IPS DF 6.9 (cell line): ENCODE measurements at places on chromosomes 4 and X.
A peak's percentile ranks its signal among the peaks of the same experiment; 100 is the strongest.

DNA sequence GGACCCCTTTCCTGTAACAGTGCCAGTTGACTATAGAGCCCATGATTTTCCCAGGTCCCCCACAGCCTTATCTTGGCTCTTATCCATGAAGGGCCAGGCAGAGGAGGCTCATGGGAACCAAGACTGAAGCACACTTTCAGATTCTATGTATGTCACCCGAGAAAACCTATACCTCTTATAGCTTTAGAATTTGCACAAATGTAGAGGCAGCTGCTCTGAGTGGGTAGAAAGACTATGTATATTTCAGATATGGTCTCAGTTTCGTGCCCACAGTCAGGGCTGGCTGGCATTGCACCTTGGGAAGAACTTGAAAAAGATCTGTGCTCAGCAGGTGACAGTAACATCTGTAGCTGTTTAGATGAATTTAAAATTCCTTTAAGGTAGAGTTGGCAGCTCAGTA, 8.3 kb upstream of the LNX1 start:
- DNase-seq = no peak

DNA sequence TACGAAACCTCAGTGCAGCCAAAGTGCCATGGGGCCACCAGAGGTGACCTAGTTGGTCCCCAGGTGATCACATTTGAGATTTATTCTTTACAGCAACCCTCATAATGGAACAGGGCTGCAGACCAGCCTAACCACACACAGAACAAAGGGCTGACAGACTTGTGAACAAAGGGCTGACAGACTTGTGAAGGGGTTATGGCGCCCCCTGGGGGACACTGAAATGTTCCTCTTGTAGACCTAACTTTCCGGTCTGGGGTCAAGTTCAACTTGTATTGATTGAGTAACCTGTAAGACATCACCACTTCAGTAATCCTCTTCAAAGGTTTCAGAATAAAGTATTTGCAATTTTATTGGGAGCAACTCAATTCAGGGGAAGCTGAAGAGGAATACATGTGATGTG, 175.9 kb upstream of the RPS6KA3 start:
- DNase-seq = peak; percentile 41

- no peak for DNase-seq
These were observed 9.2 kb upstream of the TREX2 start for GRCh38 chrX:153454901-153455550.

GRCh38 chrX:3326681-3327080, 19.8 kb downstream of the MXRA5 start:
- DNase-seq = no peak

GRCh38 chrX:71615954-71616353, 2.4 kb downstream of the CXCR3 start:
- no peak for DNase-seq

- no peak for DNase-seq
These were observed 29.2 kb downstream of the HTT-AS start for GRCh38 chr4:3044870-3045819.

DNA sequence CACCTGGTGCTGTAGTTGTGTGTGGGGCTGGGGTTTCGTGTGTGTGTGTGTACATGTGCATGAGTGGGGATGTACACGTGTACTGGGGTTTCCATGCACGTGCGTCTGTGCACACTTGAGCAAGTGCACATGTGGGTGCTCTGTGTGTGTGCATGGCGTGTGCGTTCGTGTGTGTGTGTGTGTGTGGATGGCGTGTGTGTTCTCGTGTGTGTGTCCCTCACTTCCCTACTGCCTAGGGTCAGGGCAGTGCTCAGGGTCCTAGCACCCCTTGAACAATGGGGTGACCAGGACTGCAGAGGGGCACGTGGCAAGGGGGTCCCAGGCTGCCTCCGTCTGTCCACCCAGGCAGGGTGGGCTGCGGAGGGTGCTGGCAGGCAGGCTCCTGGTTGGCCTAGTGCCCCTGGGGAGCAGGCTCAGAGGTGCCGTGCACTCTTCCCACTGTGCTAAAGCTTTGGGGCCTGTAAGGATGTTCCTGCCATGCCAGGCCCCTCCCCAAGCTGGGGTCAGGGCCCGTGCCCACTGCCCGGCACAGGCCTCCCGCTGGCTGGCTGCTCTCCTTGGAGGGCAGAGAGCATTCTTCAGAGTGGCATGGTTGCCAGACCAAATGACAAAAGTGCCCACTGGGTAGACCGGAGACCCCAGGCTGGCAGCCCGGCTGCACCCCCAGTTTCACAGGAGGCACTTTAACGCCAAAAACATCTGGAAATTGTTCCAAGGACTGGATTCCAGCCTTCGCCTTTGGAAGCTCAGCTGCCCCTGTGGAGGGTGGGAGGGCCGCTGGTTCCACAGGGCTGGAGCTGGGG, 29.1 kb downstream of the FGFRL1 start:
- no peak for DNase-seq

- no peak for DNase-seq
These were observed 535.5 kb downstream of the PDHA2 start for GRCh38 chr4:96375367-96375766.

DNA sequence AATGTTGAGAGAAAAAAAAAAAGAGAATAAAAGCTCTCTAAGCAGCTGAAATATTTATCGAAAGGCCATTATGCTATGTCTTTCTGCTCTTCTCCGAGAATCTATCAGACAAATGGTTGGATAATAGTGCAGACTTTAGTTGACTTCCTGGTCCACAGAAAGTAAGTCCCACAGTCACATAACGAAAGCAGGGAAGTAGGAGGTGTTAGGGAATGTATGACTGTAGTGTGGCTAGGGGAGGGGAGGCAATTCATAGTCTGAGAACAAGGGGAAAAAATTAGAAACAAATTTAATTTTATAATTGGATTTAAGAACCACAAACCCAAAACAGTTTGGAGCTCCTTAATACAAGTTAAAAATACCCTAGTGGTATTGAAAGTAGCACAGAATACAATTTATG, 79.7 kb upstream of the VEGFC start:
- no peak for DNase-seq

GRCh38 chrX:149830192-149830873, 48.6 kb downstream of the MAGEA9 start:
- no peak for DNase-seq

DNA sequence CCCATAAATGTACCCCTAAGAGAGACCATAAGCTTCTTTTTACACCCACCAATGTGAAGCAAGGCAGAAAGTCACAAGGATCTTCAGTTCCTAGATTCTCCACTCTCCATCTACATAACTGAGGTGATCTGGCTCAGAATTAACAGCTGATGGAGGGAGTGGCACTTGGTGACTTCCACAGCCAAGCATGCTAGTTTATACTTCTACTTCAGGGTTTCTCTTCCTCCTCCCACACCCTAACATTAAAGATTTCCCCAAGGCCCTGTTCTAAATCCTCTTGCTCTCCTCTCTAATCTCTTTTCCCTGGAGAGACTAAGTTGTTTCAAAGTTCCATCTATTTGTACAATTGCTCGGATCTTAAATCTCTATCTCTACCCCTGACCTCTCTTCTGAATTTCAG, 81.1 kb downstream of the MBNL3 start:
- DNase-seq = no peak

DNA sequence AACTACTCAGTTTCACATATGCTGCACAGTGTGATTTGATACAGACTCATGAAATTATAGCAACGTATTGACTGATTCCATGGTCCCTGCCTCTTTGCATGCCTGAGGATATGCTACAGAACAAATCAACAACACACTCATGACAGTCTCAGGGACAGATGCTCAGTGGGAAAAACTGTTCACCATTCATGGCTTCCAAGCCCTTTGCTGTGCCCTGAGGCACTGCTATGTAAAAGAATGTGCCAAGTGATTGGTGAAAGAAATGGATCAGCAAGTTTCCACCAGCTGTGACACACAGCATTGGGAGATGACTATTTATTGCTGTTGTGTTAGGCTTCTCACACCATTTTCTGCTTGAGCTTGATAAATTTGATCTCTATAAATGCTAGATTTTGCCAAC, 825.6 kb upstream of the INTU start:
- no peak for DNase-seq
